HAP-1 (cell line): ENCODE measurements at places on chromosomes 2 and 18.
A peak's percentile ranks its signal among the peaks of the same experiment; 100 is the strongest.

DNA sequence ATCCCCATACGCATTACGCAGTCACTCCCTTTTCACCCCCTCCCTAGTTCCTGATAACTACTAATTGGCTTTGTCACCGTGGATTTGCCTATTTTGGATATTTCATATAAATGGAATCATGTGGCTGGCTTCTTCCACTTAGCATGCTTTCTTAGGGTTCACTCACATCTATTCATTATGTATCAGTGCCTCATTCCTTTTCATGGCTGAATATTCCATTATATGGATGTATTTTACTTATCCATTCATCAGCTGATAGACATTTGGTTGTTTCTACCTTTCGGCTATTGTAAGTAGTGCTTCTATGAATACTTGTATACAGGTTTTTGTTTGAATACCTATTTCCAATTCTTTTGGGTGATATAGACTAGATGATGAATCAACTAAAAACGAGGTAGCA is 4.9 kb downstream of the ATP5MC3 start:
- no peak for DNase-seq

GRCh38 chr18:22257022-22257543 is 87.7 kb downstream of the GATA6 start:
- no peak for DNase-seq

DNA sequence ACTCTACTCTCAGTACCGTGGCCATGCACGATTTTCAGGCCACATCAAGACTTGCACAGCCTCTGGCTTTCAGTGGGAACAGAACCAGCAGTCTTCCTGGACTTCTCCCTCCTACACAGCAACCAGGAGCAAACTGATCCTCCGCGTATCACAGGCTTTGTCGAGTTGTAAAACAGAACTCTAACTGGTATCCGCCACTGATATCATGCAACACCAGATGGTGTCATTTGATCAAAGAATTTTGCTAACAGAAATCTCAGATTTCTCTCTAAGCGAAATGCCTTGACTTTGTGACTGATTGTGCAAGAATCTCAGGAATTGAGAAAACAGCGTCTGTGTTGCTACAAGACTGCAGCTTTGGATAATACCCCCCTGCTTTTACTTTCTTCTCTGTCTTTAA is 85.7 kb downstream of the COPS8 start:
- no peak for DNase-seq

- DNase-seq = no peak
These were observed 90.0 kb upstream of the ATL2 start for GRCh38 chr2:38466876-38467767.

GRCh38 chr18:41311571-41312547 is 643.2 kb upstream of the PIK3C3 start:
- peak; percentile 99 for DNase-seq

DNA sequence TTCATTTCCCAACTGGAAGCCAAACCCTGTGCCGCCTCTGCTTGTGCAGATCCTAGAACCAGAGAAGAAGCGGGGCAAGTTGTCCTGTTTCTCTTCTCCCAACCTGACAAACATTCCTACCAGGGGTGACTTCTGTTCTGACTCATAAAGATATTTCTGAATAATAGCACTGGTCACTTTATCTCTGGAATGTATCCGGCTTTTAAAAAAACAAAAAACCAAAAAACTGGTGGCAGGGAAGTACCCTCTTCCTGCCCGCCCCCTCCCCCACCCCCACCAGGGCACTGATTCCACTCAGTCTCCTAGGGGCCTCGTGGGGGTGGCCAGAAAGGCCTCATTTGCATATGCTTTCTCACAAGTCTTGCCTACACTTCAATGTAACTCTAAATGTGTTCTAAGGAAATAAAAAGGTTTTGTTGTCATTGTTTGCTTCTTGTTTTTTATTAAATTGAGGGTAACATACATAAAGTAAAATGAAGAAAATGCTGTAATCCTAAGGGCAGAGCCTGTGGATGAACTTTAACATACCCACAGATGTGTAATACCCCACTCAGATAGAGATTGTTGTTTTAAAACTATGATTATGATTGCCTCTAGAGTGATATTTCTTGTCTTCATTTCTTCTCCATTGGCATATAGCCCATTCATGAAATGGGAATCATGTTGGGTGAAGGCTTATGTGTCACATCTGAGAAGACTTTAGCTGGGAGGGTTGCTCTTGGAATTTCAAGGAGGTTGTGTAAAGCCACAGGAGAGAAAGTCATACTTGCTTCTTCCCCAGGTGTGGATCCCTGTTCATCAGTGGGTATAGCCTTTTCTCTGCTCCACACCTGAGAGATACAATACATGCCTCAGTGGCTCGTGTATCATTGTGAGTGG is 5.3 kb upstream of the FOSL2 start:
- DNase-seq = no peak

- no peak for DNase-seq
These were observed 18.7 kb downstream of the ITPRID2 start for GRCh38 chr2:181910028-181910831.

- no peak for DNase-seq
These were observed 273.5 kb downstream of the CDH20 start for GRCh38 chr18:61606759-61607158.

DNA sequence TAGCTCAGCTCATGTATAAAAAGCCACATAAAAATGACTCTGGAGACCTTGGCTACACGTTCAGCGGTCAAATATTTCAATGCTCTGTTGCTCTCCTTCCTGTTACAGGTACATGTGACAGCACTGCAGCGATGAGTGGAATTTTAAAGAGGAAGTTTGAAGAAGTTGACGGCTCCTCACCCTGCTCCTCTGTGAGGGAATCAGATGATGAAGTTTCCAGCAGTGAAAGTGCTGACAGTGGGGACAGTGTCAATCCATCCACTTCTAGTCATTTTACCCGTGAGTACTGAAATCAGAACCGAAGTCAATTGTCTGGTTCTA is 125.4 kb downstream of the CSRNP3 start:
- no peak for DNase-seq

DNA sequence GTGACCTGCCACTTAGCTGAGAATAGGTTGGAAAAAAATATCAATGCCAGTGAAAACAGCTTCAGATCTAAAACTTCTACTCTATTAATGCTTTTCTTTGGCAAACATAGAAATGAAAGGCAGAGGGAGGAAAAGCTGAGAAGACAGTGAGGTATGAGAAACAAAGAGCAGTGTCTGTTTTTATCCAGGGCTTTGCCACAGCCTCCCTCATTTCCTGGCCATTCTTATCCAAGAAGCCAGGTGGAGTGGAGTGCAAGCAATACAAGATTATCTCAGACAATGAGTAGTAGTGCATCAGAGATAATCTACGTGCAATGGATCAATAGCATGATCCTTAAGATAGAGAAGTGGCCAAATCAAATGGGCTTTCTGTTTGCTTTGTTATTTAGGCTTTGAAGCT is 808.7 kb upstream of the PIK3C3 start:
- DNase-seq = no peak

GRCh38 chr2:181264001-181264400 is 193.2 kb upstream of the ITGA4 start:
- no peak for DNase-seq

- no peak for DNase-seq
These were observed 6.5 kb downstream of the NAGK start for GRCh38 chr2:71074893-71075395.

DNA sequence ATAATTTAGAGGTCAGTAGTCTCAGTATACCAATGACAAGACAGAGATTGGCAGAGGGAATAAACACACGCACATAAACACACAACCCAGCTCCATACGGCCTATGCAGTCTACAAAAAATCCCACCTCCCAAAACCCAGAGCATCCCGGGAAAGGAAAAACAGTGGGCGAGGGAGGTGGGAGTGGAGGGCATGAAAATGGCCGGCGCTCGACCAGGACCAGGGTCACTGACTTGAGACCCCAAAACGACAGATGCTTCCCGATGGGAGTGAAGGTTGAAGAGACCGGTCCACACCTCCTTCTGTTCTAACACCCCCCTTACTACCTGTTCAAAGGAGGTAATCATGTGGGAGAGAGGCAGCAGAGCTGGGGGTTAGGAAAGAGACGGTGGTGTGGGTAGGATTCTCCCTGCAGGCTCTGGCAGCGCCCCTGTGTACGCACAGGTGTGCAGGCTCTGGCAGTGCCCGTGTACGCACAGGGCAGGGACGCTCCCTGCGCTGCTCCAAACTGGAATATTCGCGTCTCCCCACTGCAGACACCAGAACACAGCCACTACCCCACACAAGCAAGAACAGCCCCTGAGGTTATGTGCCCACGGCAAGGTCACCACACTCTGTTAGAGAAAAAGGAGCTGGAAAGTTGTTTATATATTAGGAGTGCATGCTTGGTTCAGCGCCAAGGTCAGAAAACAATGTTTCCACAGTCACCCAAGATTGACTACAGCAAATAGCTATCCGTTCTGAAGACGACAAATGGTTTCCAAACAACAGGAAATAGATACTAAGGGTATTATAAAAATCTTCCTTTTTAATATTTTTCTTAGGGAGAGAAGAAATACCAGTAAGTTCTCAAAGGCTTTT is 67.9 kb downstream of the EIPR1 start:
- DNase-seq = no peak

DNA sequence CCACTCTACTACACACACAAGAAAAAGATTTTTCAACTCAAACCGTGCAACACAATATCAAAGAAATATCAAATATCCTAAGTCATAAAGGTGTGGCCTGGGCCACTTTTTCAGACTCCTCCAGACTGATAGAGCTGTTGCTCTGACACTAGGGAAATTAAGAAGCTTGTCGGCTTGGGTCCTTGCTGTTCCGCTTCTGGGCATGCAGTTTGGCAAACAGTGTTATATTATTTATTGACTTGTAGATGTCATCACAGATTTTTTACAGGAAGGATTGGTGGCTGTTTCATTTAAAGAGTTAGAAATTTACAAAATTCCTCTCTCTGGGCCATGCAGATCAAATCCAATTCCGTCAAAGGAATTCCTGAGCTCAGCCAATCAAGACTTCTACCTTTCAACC is 98.3 kb upstream of the MSH2 start:
- DNase-seq = no peak

- DNase-seq = no peak
These were observed 26.2 kb upstream of the INSIG2 start for GRCh38 chr2:118062048-118062447.

GRCh38 chr2:137879121-137879520 is 85.2 kb upstream of the HNMT start:
- peak; percentile 31 for DNase-seq

DNA sequence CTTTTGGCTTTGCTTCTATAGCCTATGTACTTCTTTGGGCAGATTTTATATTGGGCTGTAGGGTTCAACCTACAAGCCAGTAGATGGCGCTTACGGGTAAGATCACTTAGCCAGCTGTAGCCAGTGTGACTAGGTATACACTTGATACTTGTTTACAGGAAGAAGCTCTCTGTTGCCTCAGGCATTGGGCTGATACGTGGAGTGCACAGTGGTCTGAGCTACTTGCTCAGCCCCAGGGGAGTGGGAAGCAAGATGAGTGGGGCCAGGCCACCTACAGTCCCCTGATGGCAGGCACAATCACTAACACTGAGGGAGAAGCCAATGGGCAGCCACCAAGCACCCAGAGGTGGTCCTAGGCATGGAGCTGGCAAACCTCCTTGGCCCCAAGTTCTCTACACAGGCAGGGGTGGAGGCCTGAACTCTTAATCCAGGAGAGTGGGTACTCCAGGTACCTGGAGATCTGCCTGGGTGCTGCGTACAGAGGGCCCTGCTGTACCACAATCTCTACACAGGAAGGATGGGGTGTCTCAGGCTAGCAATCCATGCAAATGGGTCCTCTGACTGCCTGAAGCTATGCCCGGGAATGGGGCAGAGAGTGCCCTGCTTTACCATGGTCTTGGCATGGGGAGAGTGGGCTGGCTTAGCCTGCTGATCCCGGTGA is 122.2 kb downstream of the NCOA1 start:
- DNase-seq = peak; percentile 20

GRCh38 chr2:229634601-229635370 is 79.6 kb downstream of the DNER start:
- DNase-seq = no peak

GRCh38 chr2:231679908-231680284 is 28.4 kb upstream of the PTMA start:
- no peak for DNase-seq

GRCh38 chr2:123839326-123839725 is 185.8 kb upstream of the CNTNAP5 start:
- DNase-seq = no peak

DNA sequence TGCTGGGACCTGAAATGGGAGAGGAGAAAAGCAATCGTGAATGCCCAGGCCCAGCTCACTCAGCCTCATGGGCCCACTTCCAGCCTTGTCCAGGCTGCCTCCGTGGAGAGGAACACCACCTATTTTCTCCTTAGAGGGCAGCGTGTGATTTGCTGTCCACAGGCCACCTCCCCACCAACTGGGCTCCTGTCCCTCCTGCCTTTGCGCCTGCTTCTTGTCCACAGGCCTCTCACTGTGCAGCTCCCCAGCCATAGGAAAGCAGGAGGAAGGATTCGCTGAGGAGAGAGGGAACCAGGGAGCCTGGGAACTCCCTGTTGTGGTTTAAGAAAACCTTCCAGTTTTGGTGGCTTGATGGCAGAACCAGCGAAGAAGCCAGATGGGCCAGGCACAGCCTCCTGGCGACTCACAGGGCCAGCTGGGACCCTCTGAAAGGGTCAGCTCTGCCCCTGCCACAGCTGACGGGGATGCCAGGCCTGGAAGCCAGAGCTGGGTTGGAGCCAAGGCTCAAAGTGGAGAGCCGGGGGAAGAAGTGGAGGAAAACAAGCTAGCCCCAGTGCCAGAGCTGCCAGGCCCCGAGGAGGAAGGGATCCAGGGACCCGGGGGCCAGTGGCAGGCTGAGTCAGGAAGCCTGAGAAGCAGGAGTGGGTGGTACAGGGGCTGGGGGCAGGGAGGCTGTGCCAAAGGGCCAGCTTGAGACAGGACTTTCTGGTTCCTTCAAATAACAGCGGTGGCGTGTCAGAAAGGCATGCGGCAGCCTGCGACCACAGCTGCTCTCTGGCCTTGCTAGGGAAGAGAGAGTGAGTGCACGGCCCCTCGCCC is 9.9 kb downstream of the TMBIM1 start:
- DNase-seq = no peak

DNA sequence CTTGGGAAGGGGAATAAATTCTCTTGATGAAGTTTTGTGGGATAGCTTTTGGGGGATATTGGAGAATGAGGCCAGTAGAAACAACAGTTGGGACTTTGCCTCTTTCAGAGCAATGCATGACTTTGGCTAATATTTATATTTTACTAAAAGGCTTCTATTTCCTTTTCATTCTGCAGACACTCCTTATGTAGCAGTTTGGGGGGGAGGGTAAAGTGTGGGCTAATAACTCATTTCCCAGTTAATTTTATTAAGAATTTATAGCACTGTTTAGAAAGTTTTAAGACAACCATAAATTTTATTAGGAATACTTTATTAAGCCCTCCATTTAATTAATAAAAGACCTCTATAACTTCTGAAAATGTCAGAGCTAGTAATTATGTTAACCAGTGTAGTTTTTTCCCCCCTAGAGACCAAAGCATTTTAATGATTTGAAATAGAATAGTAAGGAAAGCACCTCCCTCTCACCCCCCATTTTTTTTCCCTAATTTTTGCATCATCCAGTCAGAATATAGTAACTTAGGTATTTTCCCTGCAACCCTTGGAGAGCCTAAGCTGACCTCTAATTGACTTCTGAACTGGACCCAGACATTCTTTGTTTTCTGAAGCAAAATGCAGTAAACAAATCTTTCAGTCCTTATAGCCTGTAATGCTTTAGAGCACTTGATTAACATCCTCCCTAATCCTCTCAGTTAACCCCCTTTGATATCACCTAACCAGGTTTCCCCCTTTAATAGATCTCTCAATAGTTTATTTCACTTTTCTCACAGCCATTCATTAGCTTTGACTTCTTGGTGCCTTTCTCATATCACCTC is 5.0 kb upstream of the MEIS1 start:
- DNase-seq = no peak
